ENCODE measurements at places on chromosomes 6 and 20.

GRCh38 chr6:156876302-156876701 lies 99.1 kb downstream of the ARID1B start:
- no peak for DNase-seq

DNA sequence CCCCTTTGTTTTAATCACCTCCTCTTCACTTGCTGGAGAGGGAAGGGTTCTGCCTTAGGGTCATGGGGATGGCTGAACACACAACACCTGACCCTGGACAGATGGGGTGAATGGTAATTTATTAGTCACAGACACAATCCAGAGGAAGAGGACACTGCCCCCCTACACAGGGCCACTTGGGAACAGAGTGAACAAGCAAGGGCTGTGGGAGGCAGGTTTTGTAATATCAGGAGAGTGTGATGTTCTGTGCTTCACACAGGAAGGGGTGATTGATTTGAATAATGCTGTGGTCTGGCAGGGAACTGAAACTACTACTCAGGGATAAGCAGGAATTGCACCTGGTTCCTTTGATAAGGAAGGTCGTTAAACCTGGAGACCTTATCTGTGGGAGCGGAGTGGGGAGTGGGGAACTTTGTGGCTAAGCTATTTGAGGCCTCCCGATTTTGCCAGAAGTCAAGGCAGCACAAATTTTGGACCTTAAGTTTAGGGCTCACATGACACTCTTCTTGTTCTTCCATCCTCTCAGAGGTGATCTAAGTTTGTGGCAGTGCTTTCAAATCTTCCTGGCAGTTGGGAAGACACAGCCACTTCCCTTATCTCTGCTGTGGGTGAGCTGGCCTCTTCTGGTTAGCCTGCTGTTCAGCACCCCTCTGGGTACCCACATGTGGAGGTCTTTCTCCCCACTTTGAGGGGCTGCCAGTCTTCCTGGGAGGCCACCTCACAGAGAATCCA lies 77.8 kb downstream of the CD164 start:
- no peak for DNase-seq

- DNase-seq: no peak
Observed at GRCh38 chr6:130167655-130168054, 55.1 kb downstream of the SAMD3 start.

DNA sequence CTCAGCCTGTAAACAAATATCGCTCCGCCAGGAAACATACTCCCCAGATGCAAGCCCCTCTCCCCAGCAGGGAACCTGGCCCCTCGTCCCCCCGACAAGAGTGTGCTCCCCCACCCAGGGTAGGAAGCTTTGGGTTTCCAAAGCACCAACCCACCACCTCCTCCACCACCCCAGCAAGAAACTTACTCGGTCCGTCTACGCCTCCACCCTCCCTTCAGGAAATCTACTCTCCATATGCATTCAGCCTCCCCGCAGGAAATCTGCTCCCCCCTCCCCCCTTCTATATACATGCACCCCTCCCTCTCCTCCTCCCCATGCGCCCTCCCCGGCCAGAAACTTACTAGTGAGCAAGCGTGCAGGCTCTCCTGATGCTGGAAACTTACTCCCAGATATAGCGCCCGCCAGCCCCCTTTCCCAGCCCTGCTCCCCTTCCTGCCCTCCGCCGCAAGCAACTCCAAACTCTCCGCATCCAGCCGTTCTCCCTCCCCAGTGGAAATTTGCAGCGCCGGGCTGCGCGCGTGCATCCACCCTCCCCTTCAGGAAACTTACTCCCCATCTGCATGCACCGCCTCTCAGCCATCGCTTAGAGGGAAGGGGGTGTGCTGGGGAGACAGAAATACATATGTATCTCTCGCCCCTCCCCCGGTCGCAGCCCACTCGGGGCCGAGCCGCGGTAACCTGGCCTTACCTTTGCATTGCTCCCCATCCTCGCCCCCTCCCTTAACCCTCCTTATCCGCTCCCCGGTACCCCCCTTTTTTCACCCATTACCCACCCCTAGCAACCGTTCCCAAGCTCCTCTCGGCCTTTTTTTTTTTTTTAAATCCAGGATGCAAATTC lies at the start of gene TRERF1:
TSS of gene TRERF1 (minus strand) at position 594 of the 838 bp plus-strand sequence. CDS start 182,336 bp downstream, outside the sequence.
- peak; percentile 55 for DNase-seq

- peak; percentile 83 for DNase-seq
Observed at GRCh38 chr6:157823528-157824370, 703 bp downstream of the SNX9 start.

DNA sequence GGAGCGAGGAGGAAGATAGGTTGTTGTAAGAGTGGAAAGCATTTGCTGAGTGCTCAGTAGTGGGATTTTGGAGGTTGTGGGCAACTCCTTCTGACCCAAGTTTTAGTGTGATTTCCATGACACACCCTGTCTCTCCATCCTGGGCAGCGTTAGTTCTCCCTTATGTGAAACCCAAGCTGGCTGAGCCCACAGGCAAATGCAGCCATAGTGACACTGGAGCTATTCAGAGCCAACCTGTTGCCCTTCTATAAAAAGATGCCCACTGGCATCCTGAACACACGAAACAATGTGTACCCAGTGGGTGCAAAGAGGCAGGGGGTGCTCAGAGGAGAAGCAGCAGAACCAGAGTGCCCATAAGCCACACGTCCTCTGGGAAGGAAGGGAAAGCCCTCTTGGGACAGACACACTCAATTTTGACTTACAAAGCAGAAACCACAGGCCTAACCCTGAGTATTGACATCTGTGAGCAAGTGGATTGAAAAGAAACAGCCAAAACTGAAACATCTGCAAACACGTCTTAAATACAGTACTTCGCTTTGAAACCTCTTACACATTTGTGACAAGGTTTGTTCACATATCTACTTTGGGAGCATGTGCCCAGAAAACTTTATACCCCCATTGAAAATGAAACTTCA lies 54.6 kb downstream of the BPIFB1 start:
- DNase-seq: no peak

GRCh38 chr6:11692451-11693376 lies 85.9 kb downstream of the ADTRP start:
- no peak for DNase-seq

DNA sequence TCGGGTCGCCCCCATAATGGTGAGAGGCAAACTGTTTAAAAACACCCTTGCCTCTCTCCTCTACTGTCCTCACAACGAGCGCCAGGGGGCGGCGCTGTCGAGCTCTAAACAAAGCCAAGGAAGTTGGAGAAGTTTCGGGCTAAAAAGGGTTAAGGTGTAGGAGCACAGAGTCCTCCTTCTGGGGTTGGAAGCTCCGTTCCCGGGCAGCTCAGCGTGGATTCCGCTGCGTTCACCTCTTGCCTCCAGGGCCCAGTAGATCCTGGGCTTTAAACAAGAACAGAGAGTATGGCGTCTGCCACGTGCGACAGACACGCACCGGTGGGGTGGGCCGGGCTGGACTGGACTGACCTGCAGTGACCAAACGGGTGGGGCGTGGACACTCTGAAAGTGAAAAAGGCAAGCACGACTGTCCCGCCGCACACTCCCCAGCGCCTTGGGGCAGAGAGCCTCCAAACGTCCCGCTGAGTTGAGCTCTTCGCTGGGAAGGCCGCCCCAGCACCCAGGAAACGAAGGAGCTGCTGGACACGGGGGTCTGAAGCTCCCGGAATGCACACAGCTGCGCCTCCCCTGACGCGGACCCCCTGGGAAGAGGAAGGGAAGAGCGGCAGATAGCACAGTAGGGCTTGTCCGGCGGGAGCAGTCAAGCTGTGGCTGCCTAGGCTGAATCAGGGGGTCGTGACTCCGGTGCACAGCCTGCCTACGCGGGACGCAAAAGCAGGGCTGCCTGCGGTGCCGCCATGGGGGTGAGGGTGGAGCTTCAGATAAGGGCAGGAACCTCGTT lies 1.6 kb upstream of the THBD start:
- DNase-seq: peak; percentile 62

- DNase-seq: no peak
Observed at GRCh38 chr6:147274012-147274411, 69.8 kb downstream of the STXBP5 start.

DNA sequence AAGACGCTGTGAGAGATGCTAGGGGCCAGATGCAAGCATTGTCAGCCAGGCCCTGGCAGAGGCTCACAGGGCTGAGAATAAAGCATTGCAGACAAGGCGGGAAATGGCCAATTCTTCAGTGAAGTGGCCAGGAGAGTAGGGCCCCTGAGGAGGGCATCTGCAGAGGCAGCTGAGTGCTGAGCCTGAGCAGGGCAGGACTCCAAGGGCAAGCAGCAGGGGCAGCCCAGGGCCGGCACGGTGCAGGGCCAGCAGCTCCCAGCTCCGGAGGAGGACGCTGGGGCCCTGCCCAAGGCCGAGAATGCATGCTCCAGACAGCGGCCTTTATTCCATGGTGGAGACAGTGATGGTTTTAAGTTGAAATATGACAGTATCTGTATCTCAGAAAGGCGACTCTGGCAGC lies 305.5 kb downstream of the FOXC1 start:
- no peak for DNase-seq

DNA sequence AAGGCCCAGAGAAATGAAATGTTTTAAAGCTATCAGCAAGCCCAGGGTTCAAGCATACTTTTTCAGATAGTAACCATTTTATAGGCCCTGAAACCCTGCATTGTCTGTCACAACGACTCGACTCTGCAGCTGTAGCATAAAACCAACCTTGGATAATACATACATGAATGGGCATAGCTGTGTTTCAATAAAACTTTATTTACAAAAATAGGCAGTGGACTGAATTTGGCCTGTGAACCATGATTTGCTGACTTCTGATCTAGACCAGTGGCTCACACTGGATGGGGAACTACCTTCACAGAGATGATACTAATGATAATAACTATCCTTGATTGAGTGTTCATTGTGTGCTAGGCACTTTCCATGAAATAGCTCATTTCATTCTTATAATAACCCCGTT lies 97.3 kb upstream of the ZNFX1 start:
- DNase-seq: no peak

DNA sequence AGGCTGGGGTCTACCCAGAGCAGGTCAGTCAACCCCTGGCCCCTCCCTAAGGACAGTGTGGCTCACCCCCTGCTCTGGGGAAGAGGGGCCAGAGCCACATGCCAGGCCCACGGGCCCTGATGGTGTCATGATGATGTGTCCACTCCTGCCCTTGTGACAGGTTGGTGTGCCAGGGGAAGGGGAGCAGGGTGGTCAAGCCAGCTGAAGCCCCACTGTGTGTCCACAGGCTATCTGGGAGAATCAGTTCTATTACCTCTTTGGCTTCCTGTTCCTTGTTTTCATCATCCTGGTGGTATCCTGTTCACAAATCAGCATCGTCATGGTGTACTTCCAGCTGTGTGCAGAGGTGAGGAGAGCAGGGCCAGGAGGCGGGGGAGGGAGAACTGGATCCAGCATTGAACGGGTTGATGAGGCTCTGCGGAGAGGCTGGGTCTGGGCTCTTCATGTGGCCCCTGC lies 47.7 kb downstream of the PLAGL2 start:
- DNase-seq: no peak

DNA sequence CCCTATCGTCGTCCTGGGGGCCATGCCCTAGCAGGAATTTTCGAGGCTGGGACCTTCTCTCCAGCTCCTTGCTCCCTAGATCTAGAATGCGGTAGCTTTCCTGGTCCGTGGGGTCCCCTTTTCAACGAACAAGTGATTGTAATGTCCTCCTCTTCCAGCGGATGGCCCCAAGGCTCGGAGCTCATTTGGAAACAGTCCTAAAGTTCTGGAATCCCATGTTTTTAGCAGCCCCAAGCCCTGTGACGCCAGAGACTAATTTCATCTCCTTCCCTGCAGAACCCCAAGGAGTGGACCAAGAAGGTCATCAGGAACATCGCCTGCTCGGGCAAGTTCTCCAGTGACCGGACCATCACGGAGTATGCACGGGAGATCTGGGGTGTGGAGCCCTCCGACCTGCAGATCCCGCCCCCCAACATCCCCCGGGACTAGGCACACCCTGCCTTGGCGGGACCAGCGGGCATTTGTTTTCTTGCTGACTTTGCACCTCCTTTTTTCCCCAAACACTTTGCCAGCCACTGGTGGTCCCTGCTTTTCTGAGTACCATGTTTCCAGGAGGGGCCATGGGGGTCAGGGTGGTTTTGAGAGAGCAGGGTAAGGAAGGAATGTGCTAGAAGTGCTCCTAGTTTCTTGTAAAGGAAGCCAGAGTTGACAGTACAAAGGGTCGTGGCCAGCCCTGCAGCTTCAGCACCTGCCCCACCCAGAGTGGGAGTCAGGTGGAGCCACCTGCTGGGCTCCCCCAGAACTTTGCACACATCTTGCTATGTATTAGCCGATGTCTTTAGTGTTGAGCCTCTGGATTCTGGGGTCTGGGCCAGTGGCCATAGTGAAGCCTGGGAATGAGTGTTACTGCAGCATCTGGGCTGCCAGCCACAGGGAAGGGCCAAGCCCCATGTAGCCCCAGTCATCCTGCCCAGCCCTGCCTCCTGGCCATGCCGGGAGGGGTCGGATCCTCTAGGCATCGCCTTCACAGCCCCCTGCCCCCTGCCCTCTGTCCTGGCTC lies 48.5 kb downstream of the PYGB start:
- DNase-seq: no peak

DNA sequence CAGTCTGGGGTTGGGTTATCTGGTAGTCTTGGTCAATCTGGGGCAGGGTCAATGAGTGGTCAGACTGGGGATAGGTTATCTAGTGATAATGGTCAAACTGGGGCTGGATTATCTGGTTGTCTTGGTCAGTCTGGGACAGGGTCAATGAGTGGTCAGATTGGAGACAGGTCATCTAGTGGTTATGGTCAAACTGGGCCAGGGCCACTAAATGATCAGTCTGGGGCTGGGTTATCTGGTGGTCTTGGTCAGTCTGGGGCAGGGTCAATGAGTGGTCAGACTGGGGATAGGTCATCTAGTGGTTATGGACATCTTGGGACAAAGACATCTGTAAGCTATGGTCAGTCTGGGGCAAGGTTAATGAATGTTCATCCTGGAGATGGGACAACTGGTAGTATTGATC lies 28.5 kb upstream of the BPIFA2 start:
- DNase-seq: no peak

- DNase-seq: peak; percentile 4
Observed at GRCh38 chr20:31605902-31606803, 1.1 kb downstream of the ID1 start.

DNA sequence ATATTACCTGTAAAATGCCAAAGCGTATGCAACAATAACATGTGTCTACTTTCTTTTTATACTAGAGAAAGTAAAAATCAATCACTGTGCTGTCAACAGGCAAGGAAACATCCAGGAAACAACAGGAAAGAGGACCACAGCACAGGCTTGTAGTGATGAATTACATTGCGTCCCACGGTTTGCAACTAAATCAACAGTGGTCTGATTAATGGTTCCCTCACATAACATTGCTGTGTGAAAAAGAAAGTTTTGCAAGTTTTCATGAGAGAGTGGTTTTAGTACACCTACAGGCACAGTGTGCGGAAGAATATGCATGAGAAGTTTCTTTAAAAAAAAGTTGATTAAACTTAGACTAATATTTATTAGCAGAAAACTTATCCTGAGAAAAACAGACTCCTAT lies 329.5 kb upstream of the HSF2 start:
- DNase-seq: no peak

- no peak for DNase-seq
Observed at GRCh38 chr6:32462609-32463008, 22.9 kb downstream of the HLA-DRA start.

- no peak for DNase-seq
Observed at GRCh38 chr20:61257611-61258010, 5.5 kb downstream of the CDH4 start.

GRCh38 chr20:33673410-33674293 lies 576 bp downstream of the NECAB3 start:
- DNase-seq: no peak

GRCh38 chr6:13814938-13815575 lies 700 bp upstream of the MCUR1 start:
- DNase-seq: no peak

- DNase-seq: no peak
Observed at GRCh38 chr20:12969071-12969669, 39.6 kb upstream of the SPTLC3 start.
